ENCODE measurements at places on chromosomes 11 and 22.

- no peak for DNase-seq
Observed at GRCh38 chr22:30481711-30482110, 9.9 kb upstream of the SEC14L3 start.

DNA sequence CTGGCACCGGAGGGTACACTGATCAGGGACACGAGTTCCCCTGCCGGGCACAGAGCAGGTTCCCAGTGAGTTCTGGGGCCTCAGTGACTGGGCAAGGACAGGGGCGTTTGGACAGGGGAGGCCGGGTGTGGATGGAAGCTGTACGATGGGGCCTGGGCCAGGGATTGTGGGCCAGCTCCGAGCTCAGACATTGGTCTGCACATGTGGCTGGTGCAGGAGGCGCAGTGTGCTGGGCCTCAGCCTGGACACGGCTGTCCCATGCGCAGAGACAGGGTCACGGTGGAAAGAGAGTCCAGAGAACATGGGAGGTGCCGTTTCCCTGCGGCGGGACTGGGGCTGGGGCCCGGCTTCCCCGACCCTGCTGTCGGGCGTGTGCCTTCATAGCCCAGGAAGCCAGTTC, 60.7 kb downstream of the CDKN1C start:
- DNase-seq = no peak

- no peak for DNase-seq
Observed at GRCh38 chr22:43000441-43001175, 14.3 kb downstream of the PACSIN2 start.

DNA sequence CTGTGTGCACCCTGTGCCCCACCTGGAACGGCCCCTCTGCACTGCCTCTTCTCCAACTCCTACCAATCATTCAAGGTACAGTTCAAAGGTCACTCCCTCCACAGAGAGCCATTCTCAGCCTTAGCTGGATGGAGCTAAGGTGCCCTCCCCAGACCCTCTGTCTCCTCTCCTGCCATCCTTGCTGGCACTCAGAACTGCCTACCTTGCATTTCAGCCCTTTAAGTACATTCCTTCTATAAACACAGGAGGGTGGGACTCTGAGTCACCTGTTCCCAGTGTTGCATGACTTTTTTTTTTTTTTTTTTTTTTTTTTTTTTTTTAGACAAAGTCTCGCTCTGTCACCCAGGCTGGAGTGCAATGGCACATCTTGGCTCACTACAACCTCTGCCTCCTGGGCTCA, 8.6 kb downstream of the TTLL1 start:
- DNase-seq = no peak

GRCh38 chr22:39184586-39185577, 32.4 kb upstream of the CBX7 start:
- no peak for DNase-seq

- DNase-seq = no peak
Observed at GRCh38 chr11:134052988-134053945, 15.6 kb upstream of the JAM3 start.

- no peak for DNase-seq
Observed at GRCh38 chr11:9092072-9092471, 673 bp upstream of the SCUBE2 start.

DNA sequence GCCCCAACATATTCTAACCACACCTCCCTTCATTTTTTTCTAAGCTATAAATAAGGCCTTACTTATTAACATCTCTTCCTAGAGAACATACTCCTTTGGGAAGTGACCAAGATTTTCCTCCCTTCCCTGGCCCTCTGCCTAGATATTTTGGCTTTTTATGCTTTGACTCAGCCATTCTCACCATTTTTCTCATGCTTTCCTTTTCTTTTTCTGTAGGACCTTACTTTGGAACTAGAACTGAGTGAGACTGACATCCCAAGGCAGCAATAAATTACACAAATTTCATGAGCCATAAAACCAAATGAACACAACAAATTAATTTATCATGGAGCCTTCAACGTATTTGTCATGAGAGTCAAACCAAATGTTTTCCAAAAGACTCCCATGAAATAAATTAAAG, 142.7 kb upstream of the CTSC start:
- no peak for DNase-seq

DNA sequence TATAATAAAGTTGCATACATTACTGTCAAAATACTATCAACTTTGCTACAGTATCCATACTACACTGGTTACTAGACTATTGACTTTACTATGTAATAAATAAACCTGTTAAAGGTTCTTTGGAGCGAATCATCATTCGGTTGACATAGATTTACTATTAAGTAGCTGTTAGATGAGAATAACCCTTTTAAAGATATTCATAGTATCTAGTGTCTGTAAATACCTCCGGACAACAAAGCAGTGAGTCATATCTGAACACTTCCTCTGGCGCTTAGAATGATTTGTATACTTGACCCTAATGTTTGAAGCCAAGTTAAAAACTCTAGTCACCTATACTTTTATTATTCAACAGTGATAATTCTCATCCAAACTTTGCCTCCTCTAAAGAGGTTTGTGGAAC, 84.7 kb downstream of the MSANTD4 start:
- no peak for DNase-seq

DNA sequence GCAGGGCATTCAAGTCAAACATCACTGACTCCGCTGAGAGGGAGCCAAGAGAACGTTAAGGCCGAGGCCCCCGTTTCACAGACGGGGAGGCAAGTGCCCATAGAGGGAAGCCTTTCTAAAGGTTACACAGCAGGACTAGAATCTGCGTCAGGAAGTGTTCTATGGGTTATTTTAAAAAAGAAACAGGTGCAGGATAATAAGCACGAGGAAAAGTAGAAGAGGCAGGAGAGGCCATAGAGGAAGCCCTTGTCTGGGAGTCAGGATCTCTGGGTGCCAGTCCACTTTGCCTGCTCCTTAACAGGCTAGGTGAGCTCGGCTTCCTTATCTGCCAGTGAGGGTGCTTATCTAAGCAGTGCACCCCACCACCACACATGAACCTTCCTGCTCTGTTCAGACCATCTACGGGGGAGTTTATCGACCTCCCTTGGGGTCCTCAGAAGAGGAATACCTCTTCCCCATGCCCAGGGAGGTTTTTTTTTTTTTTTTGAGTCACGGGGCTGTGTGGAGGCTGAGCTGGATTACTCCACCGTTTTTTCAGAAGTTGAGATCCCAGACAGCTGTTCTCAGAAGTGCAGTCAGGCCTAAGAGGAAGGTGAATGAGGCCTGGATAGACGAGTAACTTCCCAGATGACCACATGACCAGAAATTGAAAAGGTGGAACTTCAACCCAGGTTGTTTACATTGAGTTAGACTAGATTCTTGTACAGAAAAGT, 1.2 kb upstream of the FCHSD2 start:
- DNase-seq = peak; percentile 84

- DNase-seq = no peak
Observed at GRCh38 chr11:96614846-96615245, 225.0 kb downstream of the JRKL start.

GRCh38 chr11:1892116-1892515, 421 bp upstream of the PRR33 start:
- DNase-seq = no peak

GRCh38 chr11:45031912-45032519, 81.3 kb upstream of the TP53I11 start:
- DNase-seq = peak; percentile 51

GRCh38 chr11:102280245-102280833, 36.9 kb upstream of the BIRC3 start:
- no peak for DNase-seq

GRCh38 chr11:35077709-35078469, 61.1 kb upstream of the CD44 start:
- DNase-seq = peak; percentile 82

- DNase-seq = peak; percentile 75
Observed at GRCh38 chr11:67614730-67615714, 8.3 kb downstream of the NDUFV1 start.
